ENCODE measurements at places on chromosomes 1 and 21. TPM values are rescaled to one million over a fixed set of nuclear protein-coding genes. Genes with fewer than 3 reads are reported as not detected.

GRCh38 chr1:236078993-236079392 lies 14.1 kb upstream of the NID1 start:
- DNase-seq = no peak

Gene PGBD5
- polyA plus RNA-seq = 0.39 TPM

GRCh38 chr1:195475568-195475967 lies 1132.7 kb downstream of the KCNT2 start:
- no peak for DNase-seq

Gene ZNF436
- polyA plus RNA-seq = 5.0 TPM

DNA sequence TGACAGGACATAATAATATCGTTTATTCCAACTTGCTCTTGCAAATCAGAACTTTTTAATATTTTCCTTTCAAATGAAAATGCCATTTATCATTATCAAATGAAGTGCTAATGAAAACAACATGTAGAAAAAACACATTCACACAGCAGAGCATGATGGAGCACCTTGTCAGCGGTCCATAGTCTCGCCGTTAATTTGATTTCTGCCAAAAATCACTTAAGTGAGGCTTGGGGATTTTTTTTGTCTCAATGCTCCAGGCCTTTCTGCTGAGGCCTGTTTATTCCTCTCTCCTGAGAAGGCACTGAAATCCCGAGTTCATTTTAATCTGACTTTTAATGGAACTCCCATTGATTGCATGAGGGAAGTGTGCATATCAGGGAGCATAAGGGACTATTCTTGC lies 122.5 kb downstream of the ELAVL4 start:
- peak; percentile 55 for DNase-seq

Gene ATP6V1G3
- polyA plus RNA-seq = not detected

DNA sequence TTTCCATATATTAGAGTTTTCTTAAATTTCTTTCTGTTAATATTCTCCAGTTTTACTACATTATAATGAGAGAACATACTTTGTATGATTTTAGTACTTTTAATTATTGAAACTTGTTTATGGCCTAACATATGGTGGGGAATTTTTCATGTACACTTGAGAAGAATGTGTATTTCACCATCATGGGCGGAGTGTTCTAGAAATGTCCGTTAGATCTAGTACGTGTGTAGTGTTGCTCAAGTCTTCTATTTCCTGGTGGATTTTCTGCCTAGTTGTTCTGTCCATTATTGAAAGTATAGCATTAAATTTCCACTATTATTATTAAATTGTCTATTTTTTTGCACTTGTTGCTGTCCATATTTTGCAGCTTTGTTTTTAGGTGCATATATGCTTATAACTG lies 64.0 kb upstream of the RGS21 start:
- DNase-seq = no peak

Gene CFHR4
- polyA plus RNA-seq = not detected

DNA sequence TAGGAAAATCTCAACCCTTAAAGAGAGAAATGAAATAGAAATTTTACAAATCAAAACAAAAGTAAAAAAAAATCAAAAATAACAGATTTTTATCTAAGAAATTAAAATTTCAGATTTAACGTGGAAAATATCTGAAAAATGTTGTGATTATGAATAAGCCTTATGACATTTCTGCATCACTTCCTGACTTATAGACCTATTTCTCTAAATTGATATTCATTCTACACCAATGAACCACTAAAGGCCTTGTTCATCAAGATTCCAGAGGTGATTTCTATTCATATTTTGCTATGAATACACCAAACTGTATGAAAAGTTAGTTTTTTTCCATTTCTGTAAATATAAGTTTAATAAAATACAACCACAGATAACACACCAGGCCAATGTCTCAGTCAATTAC lies 261.5 kb downstream of the SMYD3 start:
- DNase-seq = no peak

Measured in SK-N-SH (cell line).